ENCODE measurements at places on chromosomes 1 and 21. TPM values are rescaled to one million over a fixed set of nuclear protein-coding genes. Genes with fewer than 3 reads are reported as not detected.
A peak's percentile ranks its signal among the peaks of the same experiment; 100 is the strongest.

DNA sequence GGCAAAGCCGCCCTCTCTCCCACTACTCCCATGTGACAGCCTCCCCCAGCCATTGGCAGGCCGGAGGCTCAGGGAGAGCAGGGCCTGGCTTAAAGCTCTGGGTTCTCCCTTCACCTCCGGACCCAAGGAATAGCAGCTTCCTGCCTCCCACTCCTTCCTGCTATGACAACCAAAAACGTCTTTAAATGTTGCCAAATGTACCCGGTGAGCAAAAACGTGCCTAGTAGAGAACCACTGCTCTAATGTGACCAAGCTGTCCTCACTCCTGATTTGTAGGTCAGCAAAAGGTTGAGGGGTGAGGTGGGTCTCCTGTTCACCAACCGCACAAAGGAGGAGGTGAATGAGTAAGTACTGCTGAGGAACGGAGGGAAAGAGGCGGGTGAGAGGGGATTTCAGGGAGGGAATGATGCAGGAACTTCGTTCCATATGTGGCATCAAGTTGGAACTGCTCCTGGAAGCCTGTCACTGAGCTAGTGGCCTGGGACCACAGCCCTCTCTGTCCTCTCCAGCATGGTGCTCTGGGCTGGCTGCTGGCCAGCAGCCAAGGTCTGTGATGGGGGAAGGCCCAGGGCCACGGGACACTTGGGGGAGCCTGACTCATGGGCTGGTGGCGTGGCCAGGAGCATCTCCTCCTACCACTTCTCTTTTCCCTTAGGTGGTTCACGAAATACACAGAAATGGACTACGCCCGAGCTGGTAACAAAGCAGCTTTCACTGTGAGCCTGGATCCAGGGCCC lies 5.7 kb downstream of the MRTO4 start:
- DNase-seq = peak; percentile 3

GRCh38 chr1:67716800-67717199 lies 31.8 kb downstream of the GADD45A start:
- peak; percentile 62 for DNase-seq

GRCh38 chr1:33255347-33256220 lies 708 bp upstream of the ZNF362 start:
- peak; percentile 54 for DNase-seq

- DNase-seq = no peak
These were observed 14.0 kb downstream of the GPA33 start for GRCh38 chr1:167076136-167076710.

GRCh38 chr1:25675729-25676476 lies 59.3 kb downstream of the MAN1C1 start:
- DNase-seq = no peak

- DNase-seq = no peak
These were observed 71.1 kb downstream of the LGR6 start for GRCh38 chr1:202264726-202265125.

DNA sequence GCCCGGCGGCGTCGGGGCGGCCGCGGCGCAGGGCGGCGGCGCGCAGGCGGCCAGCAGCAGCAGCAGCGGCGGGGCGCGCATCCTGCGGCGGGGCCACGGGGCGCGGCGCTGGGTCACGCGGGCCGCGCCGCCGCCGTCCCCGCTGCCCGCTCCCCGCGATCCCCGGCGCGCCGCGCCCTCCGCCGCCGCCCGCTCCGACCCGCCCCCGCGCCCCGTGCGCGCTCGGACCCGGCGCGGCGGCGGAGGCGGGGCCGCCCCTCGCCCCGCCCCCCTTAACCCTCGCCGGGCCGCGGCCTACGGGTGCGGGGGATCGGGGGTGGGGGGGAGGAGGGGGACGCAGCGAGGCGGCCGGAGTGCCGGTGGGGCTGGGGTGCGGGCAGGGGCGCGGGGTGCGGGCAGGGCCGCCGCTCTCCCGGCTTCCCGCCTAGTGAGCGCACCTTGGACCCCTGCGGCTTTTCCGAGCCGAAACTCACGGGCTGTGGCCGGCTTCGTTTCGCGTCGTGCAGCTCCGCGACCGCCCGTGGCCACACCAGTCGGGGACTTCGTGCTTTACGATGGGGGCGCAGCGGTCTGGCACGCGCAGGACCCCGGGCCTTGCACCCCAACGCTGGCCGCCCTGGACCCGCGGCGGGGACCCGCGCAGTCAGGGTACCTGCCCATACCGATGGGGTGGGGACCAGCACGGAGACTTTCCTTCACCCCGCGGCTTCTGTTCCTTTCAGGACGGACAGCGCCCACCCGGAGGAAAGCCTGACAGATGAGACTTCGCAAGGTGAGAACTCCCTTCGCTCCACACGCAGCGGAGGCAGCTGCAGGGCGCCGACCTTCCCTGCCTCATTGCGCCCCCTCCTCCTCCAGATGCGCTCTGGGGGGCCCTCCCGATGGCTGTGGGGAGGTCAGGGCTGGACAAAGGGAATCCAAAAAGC lies at the start of gene FNDC10:
Gene FNDC10 (minus strand): TSS at position 201 of the 926 bp plus-strand sequence. CDS start 120 bp downstream, at position 81.
- no peak for DNase-seq

DNA sequence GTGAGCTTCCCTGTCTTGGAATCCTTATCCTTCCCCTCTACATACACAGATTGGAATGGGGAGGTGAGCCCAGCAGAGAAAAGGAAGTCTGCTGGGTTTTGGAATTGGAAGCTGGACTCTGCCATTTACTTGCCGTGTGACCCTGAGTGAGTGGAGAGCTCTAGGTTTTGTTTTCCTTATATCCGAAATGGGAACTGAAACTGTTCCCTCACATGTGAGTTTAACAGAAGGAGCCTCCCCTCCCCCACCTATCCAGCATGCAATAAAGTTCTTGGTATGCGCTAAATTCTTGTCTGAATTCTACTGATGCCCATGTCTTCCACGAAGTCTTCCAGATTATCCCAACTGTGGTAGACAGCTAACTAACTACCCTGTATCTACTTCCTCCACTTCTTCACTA lies 58.7 kb downstream of the NENF start:
- no peak for DNase-seq

- DNase-seq = peak; percentile 33
These were observed 331.6 kb downstream of the SRGAP2C start for GRCh38 chr1:121516234-121516967.

DNA sequence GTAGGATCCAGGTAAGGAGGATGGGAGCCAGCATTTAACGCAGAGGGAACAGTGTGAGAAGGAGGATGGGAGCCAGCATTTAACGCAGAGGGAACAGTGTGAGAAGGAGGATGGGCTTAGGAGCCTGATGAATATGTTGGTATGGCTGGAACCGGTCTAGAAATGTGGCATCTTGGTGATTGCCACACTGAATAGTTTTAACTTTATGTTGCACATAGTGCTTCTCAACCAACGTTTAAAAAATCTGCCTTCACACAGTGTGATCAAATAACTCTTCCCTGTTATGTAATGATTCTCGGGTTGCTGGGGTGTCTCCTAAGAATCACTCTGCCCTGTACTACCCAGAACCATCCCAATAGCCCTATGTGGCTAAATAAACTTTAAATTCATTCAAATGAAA lies 146.9 kb upstream of the DUSP10 start:
- no peak for DNase-seq

- DNase-seq = no peak
These were observed 638.2 kb downstream of the AMY1C start for GRCh38 chr1:104387716-104388508.

DNA sequence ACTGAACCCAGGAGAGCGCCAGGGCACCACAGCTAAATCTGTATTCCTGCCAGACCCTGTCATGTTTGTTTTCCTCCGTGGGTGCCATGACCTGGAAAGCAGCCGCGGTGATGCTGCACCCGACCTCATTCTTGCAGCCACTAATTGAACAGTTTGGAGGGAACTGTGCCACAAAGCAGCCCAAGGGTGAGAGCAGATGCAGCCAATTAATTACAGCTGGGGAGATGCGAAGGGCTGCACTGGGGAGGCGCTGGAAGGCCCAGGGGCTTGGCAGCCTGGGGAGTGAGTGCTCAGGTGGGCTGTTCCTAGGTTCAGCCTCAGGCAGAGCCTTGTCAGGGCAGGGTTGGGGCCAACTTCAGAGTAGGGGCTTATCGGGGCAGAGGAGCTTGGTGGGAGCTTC lies 158.4 kb upstream of the CD34 start:
- DNase-seq = no peak

GRCh38 chr1:58699011-58699762 lies 675 bp downstream of the MYSM1 start:
- peak; percentile 27 for DNase-seq

DNA sequence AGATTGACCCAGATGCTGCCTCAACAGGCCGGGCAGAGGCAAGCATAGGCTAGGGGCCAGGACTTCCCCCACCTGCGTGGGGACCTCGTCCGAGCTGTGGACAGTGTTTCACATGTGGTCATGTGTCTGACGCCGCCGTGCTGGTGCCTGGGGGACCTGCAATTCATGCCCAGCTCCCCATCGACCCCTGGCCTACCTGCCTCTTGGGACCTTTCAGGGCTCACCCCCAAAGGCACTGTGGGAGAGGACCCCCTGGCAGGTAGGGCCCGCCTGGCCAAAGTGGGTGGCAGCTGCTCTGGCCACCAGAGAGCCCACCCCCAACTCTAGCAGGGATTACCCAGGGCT lies 4.4 kb downstream of the TMEM201 start:
- no peak for DNase-seq

DNA sequence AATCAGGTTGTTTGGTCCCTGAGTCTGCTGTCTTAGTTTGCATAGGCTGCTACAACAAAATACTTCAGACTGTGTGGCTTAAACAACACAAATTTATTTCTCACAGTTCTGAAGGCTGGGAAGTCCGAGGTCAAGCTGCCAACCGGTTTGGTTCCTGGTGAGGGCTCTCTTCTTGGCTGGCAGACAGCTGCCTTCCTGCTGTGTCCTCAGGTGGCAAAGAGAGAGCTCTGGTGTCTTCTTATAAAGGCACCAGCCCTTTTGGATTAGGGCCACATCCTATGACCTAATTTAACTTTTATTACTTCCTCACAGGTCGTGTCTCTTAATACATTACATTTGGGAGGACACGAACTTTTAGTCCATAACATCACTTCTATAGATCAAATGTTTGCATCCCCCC lies 89.6 kb upstream of the CD34 start:
- no peak for DNase-seq

DNA sequence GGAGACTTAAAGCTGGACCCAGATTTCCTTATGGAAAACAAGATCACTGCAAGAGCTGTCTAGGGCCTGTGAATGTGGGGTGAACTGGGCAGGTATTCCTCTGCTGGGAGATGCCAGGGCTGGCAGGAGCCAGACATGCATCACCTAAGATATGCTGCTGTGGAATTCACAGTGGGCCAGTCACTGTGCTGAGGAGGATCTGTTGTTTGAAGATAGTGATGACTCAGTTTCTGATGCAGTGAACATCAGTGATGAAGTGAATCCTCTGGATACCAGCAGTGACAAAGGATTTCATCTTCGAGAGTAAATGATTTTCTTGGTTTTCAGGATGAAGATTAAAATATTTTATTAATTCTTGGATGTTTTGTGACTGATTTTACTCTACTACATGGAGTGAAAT lies 29.9 kb upstream of the CAMSAP2 start:
- DNase-seq = no peak

DNA sequence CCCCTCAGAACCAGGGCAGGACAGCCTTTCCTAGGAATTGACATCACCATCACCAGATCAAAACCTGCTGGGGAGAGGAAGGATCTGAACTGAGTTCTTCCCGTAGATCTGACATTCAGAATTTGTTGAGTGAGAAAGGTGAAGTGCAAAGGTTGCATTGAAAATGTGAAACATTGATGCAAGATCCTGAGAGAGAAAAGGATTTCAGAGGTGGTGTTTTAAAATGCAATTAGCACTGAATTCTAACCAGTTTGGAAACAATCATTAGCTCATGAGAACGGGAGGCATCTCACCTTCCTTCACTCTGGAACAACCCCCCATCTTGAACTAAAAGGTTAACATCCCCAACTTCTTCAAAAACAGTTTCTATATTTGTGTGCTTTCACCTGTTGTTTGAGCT lies 20.4 kb downstream of the LMO4 start:
- DNase-seq = no peak

- DNase-seq = no peak
These were observed 27.0 kb downstream of the DNASE2B start for GRCh38 chr1:84425150-84425896.

DNA sequence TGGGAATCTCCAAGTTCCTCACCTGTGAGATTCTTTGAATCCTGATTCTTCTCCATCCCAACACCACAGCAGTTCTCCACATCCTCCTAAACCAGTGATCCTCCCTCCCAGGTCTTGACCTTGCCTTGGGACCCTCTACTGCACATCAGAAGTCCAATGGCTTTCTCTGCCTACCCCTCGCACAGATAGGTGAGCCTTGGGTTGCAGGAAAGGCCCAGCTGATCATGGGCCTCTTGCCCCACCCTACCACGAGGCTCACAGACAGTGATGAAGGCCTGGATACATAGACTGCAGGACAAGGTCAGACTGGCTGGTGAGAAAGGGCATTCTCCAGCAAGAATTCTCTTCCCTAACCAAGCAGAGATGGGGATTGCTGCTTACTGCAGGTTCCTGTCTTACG lies 825 bp downstream of the FABP3 start:
- DNase-seq = no peak

GRCh38 chr21:28269173-28269572 lies 723.5 kb downstream of the LTN1 start:
- DNase-seq = no peak

- DNase-seq = no peak
These were observed 18.8 kb upstream of the EPS8L3 start for GRCh38 chr1:109782514-109782913.

GRCh38 chr1:174656409-174657059 lies 208.8 kb downstream of the GPR52 start:
- DNase-seq = no peak

S100A7 gene
- not detected for total RNA-seq

IGSF8 gene
- total RNA-seq = 21.7 TPM

ADAM15 gene
- total RNA-seq = 86.7 TPM

GJB3 gene
- total RNA-seq = not detected

USP21 gene
- 15.3 TPM for total RNA-seq

HSPA6 gene
- not detected for total RNA-seq

NEGR1 gene
- 8.8 TPM for total RNA-seq

CNR2 gene
- not detected for total RNA-seq

PPIAL4G gene
- total RNA-seq = not detected

PCBP3 gene
- total RNA-seq = 2.8 TPM

DPT gene
- not detected for total RNA-seq

OVAAL gene
- 0.11 TPM for total RNA-seq

CASQ1 gene
- total RNA-seq = not detected

DDX20 gene
- total RNA-seq = 31.0 TPM

MATN1 gene
- 0.32 TPM for total RNA-seq

CD1B gene
- not detected for total RNA-seq

All from LHCN-M2 (cell line).